ENCODE measurements at places on chromosomes 7 and 10. TPM values are rescaled to one million over a fixed set of nuclear protein-coding genes. Genes with fewer than 3 reads are reported as not detected.

DNA sequence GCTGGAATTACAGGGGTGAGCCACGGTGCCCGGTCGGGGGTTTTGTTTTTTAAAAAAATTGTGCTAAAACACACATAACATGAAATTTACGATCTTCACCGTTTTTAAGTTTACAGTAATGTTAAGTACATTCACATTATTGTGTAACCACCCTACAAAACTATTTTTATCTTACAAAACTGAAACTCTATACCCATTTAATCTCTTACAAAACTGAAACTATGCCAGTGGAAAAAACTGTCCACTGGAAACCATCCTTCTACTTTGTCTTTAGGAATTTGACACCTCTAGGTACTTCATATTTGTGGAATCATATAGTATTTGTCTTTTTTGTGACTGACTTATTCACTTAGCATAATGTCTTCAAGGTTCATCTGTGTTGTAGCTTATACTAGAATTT is 1.0 kb upstream of the PSMC2 start:
- DNase-seq = no peak

- DNase-seq = no peak
Observed at GRCh38 chr10:116831790-116832189, 17.5 kb upstream of the ENO4 start.

DNA sequence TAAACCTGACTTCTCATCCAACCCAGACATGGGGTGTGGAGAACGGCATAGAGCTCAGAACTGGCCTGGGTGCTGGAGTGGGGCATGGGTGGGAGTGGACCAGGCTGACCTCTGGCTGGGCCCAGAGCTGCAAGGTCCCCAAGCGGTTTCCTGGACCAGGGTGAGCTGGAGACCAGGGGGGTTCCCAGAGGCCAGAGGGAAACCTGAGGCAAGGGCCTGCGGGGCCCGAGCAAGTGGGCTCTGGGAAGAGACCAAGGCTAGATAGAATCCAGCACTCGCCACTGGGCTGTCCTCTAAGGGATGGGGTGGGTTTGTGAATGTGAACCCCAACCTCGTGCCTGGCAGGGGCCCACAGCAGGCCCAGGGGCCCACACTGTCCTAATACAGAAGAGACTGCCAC is 39.4 kb upstream of the RET start:
- no peak for DNase-seq

DNA sequence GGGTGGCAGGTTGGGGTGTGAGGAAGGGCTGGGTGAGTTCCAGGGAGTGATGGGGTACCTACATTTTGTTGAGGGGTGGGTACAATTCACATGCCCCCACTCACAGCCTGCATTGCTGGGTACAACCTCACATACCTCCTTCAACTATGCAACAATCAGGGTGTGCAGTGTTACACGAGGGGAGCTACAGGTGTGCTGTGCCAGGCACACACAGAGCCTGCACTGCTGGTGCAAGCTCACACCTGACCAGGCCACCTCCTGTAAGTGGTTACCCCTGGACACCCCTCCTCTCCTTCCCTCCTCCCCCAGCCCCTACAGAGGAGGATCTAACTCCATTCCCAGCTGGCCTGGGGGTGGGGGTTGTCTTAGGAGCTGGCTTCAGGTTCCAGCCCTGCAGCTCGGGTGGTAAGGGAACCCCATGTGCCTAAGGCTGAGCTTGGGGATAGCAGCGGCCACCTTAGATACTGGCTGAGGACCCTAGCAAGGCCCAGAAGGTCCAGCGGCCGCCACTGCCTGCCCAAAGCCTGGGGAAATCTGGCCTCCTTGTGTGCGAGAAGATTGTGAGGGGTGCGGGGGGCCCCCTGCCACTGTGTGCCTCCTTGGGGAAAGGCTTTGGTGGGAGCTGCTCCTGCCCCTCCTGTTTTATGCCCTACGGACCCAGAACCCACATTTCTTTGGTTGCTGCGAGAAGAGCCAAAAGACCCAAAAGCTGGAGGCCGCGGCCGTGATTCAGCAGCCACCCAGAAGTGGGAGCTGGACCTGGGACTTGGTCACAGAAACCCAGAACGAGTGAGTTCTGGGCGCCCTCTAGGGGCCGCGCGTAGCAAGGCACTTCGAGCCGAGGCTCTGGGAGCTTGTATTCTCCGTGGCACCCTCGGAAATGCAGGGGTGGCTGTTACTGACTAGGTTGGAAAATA is 10.8 kb downstream of the TLX1 start:
- peak; percentile 88 for DNase-seq

DNA sequence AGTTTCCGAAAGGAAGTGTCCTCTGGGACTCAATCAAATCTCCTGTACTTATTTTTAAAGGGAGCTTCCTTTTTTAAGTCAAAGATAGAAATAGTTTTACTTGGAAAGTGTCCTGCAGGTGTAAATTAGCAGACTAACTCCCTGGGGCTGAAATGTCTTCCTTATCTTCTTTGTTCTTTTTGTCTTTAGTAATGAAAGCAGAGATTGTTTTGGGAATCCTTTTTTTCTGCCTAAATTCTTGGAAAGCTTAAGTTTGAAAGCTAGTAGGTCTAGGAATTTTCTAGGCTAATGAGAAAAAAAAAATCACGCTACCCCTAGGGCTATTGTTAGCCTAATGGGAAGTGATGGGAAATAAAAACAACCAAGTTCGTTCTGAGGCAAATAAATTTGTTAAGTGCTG is 139.1 kb upstream of the CSTF2T start:
- no peak for DNase-seq

The TEX36 gene
- not detected for total RNA-seq

The GPRIN2 gene
- not detected for total RNA-seq

- DNase-seq = peak; percentile 96
Observed at GRCh38 chr7:99380823-99381663, 6.5 kb downstream of the ARPC1B start.

DNA sequence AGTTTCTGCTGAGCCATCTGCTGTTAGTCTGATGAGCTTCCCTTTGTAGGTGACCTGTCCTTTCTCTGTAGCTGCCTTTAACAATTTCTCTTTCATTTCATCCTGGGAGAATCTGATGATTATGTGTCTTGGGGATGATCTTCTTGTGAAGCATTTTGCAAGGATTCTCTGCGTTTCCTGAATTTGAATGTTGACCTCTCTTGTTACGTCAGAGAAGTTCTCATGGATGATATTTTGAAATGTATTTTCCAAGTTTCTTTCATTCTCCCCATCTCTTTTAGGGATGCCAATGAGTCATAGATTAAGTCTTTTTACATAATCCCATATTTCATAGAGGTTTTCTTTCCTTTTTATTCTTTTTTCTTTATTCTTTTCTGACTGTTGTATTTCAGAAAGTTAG is 184.2 kb upstream of the BET1 start:
- DNase-seq = no peak

The ANXA8L1 gene
- not detected for total RNA-seq

DNA sequence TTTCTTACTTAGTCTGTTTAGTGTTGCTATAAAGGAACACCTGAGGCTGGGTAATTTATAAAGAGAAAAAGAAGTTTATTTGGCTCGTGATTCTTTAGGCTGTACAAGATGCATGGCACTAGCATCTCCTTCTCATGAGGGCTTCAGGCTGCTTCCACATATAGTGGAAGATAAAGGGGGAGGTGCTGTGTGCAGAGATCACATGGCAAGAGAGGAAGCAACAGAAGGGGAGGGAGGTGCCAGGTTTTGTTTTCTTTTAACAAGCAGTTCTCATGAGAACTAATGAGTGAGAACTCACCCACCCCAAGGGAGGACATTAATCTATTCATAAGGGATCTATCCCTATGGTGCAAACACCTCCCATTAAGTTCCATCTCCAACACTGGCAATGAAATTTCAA is 17.3 kb downstream of the CYP2E1 start:
- DNase-seq = no peak

Data from activated naive CD4-positive, alpha-beta T cell treated with anti-CD3 and anti-CD28 coated beads for 36 hours (primary cell).